ENCODE measurements at places on chromosomes 5 and 9.

DNA sequence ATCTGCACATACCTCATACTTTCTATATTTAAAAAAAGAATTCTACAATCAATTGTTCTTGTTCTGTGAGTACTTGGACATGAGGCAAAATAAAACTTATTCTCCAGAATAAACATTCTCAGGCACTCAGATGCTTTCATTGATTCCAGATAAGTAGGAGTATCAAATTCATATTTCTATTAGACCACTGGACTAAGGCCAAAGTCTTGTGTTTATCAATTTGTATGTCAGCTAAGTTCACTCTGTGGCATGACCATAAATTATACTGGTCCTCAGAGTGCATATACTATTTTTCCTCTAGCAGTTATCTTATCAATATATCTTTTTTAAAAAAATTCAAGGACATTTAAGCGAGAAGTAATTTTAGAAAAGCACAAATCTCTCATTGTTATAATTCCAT is 28.2 kb downstream of the CDH10 start:
- no peak for DNase-seq

DNA sequence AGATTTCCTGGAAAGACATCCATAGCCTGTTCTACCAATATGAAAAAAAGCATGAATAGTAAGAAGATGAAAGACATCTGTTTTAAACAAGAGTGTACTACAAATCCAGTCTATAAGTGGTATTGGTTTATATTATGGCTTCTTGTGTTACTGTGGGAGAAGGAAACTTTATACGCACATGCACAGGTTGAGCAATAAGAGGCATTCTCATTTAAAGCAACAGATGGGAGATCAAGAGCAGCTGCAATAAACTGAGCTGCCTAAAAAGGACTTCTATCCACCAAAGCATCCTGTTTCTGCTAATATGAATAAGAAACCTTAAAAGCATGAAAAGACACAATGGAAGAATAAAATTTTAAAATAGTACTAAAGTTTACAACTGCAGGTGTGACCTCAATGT is 8.6 kb upstream of the PCDHB1 start:
- DNase-seq, result no peak

- no peak for DNase-seq
These were observed 92.3 kb downstream of the RAPGEF6 start for GRCh38 chr5:131542723-131543122.

DNA sequence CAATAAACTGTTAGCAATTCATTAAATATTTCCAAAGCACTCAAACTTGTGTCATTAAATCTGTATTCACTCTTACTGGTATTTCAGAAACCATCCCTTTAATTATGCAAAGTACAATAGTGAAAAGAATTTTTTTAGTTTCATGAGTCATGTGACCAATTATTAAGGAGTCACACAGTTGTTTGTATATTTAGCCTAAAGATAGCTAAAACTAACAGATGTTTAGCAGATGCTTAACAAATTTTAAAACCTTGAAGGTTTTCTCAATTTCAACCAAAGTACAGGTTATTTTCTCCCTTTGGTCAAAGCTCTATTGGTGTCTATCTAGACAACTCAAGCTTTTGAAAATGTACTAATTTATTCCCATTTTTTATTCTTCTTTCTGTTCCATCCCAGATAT is 44.1 kb downstream of the PJA2 start:
- no peak for DNase-seq

DNA sequence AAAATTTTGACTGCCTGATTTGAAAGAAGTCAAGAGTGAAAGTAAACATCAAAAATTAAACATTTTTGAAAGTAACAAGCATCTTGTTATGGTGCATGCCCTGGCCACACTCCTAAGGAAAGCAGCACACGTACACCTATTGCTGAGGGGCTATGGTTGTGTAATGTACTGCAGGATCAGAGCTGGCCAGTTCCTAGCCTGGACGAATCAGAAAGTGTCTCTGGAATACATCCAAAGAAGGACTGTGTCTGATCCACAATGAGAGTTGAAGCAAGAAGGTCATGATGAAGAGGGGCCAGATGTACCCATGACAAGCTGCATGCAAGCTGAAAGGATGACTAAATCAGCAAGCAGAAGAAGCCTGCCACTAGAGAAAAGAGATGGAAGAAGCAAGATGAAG is 618.2 kb downstream of the TLE1 start:
- no peak for DNase-seq

DNA sequence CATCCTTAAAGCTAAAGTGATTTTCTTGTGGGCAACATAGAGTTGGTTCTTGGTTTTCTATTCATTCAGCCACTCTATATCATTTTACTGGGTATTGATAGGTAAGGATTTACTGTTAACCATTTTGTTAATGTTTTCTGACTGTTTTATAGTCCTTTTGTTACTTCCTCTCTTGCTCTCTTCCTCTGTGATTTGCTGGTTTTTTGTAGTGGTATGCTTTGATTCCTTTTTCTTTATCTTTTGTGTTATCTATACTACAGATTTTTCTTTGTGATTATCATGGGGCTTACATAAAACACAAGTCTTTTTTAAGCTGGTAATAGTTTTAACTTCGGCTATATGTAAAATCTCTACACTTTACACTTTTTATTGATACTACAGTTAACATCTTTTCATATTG is 43.3 kb downstream of the CREBRF start:
- DNase-seq, result no peak

DNA sequence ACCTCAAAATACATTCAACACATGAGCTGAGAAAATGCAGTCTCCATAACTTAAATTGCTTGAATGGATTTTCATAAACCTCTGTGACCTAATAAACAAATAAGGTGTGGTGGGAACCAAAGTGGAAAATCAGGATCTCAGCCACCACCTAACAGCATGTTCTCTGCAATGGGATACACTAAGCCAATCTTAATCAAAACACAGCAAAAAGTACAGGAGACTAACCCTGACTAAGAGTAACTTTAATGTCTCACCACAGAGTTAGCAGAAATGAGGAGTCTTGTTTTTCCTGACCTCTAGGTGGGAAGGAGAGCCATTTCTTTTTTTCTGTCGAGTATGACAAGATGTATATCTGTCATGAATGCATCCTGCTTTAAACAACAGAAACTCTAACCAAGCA is 48.5 kb downstream of the PLK2 start:
- no peak for DNase-seq

DNA sequence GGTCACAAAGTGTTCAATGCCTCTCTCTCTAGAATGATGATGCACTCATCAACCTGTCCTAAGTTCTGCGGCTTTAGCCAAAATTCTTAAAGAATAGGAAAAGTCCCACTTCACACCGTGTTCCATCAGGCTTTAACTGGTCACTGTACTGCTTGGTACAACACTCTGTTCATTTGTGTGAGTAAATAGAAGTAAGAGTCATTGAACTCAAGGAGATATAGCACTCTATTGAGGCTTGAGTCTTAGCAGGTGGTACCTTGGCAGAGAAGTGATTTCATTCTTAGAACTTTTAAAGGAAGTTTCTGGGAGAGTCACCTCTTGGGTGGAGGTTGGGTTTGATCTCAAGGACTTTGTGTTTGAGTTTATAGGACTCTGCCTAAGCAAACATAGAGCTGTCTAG is 92.6 kb downstream of the TENT4A start:
- DNase-seq, result no peak

- DNase-seq, result no peak
These were observed 661.4 kb upstream of the KLF4 start for GRCh38 chr9:108150736-108151586.

GRCh38 chr9:93669116-93669957 is 93.0 kb downstream of the PHF2 start:
- DNase-seq, result peak; percentile 45

DNA sequence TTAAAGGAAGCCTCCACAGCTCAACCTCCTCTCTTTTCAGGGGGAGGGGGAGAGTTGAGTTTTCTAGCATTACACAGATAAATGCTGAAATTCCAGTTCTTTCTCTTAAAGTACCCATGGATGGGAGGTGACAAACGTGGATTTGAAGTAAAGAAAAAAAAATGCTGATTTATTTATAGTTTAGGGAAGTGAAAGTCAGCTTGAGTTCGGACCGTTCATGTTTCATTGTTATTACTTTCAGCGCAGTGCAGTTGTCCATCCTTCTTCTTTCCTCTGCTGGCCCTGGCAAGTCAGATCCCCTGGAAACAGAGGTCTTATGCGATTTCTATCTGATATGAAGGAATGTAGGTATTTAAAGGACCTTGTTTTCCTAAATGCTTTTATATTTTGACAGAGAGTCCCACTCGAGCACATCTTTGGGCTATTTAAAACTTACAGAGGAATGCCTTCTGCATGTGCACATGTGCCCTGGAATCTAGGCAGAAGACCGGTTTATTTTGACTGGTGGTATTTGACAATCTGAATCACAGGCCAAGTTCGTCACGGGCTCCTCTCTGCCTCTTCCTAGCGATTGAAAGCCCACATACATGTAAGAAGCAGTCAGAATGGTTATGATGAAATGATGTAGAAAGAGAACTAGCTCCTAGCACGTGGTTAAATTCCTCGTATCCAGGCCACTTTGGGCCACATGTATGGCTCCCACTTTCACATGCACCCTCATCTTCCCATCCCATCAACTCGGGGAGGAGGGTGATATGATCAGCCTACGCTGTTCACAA is 385.2 kb upstream of the KLF4 start:
- DNase-seq, result no peak

DNA sequence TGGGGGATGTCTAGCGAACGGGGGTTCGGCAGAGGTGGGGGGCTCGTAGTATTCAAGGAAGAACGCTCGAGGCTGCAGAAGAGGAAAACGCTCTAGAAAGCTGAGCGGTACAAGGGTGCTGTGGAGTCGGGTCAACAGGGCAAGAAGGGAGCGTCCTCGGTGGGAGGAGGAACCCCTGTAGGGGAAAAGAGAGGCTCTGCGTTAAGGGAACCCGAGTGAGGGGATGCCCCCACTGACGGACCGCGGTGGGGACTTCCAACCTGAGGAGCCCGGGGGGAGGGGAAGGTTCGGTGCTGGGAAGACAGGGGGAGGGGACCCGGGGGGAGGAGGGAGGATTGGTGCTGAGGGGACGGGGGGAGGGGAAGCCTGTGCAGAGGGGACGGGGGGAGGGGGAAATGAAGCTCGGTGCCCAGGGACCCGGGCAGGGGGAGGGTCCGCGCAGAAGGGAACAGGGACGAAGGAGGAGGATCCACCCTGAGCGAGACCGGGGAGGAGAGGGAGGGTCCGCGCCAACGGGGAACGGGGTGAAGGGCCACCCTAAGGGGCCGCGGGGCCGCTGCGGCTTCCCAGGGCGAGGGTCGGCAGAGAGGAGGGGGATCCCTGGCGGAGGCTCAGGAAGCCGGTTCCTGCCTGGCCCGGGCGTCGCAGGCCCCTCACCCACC is 621 bp downstream of the NR6A1 start:
- no peak for DNase-seq

DNA sequence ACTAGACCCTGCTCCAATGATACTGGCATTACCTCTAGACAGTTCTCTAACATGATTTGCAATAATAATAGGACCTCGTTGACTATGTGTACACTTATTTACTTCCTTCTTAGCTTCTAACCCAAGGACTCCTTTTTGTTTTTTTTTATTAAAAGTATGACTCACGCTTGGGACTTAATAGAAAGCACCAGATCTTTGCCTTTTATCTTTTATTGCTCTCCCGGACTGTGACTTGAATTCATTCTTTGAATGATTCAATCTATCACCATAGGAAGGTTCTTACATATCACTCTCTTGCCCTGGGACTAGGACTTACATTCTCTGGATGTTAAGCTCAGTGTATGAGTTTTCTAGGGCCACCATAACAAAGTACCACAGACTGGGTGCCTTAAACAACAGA is 9.0 kb downstream of the C9 start:
- DNase-seq, result no peak

DNA sequence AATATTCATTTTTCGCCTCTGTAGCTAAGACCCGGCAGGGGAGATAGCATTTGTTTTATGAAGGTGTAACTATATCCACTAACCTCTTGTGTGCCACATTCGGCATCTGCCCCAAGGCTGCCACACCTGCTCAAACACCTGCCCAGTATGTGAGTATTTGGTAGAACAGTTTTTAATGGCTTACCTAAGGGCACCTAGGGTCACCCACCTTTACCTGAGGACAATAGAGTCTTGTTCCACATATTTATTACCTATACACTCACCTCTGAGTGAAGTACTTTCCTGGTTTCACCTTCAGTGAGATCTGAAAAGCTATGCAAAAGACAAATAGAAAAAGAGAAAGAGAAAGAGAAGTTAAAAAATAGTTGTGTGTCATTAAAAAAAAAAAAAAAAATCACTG is 68.0 kb upstream of the PIP5K1B start:
- DNase-seq, result no peak

- no peak for DNase-seq
These were observed 397.8 kb downstream of the MED10 start for GRCh38 chr5:5980538-5980895.

- DNase-seq, result no peak
These were observed 24.7 kb upstream of the TMEM250 start for GRCh38 chr9:136143215-136144001.

- no peak for DNase-seq
These were observed 201.9 kb downstream of the ARHGAP26 start for GRCh38 chr5:142972064-142972570.

DNA sequence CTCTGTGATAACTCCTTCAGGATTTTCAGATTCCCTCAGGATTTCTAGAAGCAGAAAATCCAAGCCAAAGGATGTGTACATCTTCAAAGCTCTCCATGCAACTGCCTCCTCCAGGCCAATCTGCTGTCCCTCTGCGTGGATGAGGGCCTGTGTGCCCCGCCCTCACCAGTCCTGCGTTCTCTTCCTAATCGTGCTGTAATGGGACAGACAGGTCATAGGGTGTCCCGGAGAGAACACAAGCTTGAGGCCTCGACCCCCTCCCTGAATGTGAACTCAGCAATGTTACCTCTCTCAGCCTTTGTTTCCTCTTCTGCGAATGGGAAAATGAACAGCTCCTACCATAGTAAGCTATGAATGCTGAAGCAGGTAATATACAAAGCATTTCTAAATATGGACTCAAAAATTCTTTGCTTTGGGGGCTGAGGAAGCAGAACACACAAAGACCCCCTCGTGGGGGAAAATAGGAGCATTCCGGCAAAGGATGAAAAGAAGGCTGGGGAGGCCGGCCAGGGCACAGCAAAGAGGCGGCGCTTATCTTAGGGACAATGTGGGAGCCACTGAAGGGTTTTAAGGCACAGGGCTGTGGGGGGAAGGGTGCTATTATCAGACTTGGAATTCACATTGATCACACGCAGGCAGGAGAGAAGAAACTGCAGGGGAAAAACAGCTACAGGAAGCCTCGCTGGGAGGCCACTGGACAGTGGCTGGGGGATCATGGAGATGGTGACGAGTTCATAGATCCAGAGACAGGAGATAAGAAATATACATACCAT is 57.2 kb upstream of the FBXW11 start:
- no peak for DNase-seq

GRCh38 chr9:137470785-137471184 is 11.7 kb upstream of the NSMF start:
- no peak for DNase-seq

GRCh38 chr5:171447226-171447625 is 27.8 kb downstream of the FGF18 start:
- DNase-seq, result no peak

GRCh38 chr5:24788829-24789514 is 144.2 kb upstream of the CDH10 start:
- no peak for DNase-seq

DNA sequence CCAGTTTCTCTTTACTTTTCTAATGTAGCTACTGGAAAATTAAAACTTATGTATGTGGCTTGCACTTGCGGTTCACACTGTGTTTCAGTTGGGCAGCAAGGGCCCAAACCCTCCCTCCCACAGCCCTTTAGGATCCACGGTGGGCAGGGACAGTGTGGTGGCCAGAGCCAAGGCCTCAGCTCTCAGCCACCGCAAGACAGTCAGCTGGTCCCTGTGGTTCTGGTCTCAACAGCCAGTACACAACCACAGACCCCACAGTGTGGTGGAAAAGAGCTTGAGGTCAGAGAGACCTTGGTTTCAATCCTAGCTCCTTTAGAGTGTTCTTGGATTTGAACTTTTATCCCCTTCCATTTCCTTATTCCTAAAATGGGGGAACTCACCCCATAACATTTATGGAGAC is 153.0 kb upstream of the SMIM23 start:
- no peak for DNase-seq
